ENCODE measurements at places on chromosomes 7 and 10.
A peak's percentile ranks its signal among the peaks of the same experiment; 100 is the strongest.

DNA sequence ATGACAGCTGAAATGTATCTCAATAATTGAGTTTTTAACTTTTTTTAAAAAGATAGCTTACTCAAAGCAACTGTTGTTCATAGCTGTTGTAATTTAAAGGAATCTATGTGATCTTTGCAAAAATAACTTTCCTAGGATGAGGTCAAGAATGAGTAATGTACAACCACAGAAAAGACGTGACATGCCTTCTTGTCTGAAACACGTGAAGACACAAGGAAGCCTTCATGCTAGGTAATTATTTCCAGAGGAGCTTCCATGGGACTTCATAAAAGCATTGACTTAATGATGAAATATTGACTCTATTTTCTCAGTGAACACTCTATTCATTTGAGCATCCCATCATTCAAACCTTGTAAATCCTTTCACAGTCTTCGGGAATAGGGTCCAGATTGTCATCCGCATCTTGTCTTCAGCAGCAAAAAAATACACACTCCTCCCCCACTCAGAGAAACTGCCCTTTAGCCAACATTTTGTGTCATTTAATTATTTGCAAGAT lies 528.0 kb downstream of the NRG3 start:
- DNase-seq, result no peak

DNA sequence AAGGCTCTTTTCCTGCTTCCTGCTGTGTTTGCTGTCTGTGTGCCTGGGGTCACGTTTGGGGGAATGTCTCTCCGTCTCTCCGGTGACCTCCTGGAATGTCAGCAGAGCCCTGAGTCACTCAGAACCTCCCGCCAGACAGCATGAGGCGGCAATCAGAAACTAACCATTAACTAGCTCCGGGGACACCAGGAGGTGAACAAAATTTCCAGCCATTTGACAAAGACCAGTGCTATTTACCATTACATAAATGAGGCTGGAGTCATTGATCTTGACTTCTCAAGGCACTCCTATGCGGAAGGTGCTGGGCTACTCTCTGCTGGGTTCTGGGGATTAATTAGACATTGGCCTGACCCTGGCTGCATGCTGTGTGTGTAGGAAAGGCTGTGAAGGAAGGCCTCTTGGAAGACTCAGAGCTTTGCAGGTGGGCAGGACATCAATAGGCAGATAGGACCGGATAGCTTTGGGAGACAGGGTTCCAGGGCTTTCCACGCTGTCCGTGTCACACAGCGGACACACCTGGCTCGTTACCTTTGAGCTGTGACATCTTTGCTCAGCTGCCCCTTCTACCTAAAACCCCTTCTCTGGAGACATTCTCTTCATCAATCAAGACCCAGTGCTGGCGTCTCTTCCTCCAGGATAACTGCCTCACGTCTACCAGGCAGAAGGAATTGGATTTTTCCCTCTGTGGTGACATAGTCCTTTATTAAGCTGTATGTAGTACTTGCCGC lies 77.0 kb downstream of the PFKFB3 start:
- DNase-seq, result no peak

DNA sequence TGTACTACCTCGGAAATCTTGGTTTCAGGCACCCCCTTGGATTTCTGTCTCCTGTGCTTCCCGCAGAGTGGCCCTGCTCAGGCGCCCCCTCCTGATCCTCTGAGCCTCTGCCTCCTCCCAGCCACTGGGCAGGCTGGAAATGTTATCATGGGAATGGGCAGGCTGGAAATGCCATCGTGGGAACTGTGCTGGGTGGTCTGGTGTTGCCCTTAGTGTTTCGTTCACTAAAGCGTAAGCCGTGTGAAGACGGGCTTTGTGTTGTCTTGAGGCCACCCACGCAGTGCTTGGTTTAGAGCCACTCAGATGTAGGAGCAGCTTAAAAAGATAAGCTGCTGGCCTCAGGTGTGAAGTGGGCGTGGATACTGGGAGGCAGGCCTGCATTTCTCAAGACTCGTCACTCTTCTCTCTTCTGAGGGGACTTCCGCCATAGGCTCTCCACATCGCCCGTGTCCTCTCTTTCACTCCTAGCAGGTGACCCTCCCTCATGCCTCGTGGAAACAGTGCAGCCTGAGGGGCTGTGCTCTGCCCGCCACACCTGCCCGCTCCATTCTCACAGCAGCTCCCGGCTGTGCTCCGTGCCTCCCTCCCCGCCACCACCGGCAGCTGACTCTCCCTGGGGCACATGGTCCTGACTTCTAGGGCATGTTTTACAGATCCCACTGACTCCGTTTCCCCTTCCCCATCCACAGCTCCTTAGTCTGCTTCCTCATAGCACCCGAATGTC lies 28.5 kb downstream of the PPP2R2D start:
- DNase-seq, result no peak

DNA sequence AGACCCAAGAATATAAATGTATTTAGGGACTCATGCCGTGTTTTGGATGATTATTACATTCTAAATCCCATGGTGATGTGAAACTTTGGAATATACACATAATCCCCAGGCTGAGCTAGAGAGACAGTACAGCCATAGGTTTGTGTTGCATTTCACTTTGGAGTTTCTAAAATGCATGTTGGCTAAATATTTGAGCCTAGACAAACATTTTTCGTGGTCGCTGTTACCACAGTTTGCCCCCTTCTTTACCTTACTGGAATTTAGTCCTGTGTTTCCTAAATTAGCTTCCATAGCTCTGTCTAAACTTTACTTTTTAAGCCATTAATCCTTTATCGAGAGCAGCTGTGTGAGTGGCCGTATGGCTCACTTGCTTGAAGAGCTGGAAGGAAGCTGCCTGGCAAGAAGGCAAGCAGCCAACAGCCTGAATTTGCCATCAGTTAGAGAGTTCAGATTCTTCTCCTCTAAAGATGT lies 192.0 kb downstream of the BICC1 start:
- DNase-seq, result no peak

DNA sequence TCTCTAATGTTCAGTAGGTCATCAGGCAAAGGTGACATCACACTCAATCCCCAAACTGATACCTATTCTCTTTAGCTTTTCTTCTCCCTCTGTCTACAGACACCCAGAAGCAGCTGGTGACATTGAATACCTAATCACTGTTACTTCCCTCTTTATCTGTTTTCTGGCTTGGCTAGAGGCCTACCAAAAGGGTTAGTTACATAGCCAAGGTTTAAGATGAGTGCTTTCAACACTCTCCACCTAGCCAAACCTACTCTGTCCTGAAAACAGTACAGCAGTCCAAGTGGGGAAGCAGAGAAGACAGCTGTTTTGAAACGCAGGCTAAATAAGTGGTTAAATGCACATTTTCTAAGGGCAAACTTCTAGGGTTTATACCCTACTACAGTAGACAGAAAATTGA lies 39.4 kb downstream of the CCNJ start:
- no peak for DNase-seq

GRCh38 chr10:28915989-28916588 lies 238.8 kb downstream of the BAMBI start:
- peak; percentile 90 for DNase-seq
